Suppressor macrophage (primary cell): ENCODE measurements at places on chromosomes 6 and 20.

- no peak for DNase-seq
These were observed 85.0 kb downstream of the SULF2 start for GRCh38 chr20:47700327-47700726.

- DNase-seq, result no peak
These were observed 133.2 kb downstream of the PHACTR1 start for GRCh38 chr6:12849809-12850198.

DNA sequence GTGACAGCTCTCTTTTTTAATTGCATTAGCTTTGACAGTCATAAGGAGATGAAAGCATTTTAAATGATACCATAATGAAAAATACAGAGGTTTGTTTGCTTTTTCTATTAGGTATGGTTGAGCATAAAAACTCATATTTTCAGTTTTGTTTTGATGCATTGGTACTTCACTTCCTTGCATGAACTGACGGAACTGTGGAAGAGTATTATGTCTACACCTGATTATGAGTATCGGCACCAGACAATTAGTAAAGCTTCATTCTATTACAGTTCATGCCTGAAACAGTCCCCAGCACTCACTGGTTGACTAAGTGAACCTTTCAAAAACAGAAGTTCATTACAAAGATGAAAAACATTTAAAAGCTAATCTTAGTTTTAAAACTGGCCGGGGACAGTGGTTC, 593.0 kb downstream of the GRIK2 start:
- DNase-seq, result no peak

GRCh38 chr6:138673346-138674014, 100.1 kb upstream of the CCDC28A start:
- DNase-seq, result peak; percentile 89

DNA sequence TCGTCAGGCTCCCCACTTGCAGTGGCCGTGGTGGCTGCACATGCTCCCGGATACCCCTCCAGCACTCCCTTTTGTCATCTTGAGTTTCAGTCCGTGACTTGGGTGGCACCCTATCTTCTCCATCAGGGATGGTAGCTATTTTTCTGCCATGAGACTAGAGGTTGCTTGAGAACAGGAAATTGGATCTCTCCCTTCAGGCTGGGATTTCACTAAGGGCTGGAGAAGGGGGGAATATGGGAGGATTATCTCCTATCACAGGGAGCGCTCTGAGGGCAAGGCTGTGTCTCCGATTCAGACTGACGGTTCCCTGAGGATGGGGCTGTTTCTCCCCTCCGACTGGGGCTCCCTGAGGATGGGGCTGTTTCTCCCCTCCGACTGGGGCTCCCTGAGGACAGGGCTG, 123.1 kb downstream of the MRPL14 start:
- DNase-seq, result no peak

DNA sequence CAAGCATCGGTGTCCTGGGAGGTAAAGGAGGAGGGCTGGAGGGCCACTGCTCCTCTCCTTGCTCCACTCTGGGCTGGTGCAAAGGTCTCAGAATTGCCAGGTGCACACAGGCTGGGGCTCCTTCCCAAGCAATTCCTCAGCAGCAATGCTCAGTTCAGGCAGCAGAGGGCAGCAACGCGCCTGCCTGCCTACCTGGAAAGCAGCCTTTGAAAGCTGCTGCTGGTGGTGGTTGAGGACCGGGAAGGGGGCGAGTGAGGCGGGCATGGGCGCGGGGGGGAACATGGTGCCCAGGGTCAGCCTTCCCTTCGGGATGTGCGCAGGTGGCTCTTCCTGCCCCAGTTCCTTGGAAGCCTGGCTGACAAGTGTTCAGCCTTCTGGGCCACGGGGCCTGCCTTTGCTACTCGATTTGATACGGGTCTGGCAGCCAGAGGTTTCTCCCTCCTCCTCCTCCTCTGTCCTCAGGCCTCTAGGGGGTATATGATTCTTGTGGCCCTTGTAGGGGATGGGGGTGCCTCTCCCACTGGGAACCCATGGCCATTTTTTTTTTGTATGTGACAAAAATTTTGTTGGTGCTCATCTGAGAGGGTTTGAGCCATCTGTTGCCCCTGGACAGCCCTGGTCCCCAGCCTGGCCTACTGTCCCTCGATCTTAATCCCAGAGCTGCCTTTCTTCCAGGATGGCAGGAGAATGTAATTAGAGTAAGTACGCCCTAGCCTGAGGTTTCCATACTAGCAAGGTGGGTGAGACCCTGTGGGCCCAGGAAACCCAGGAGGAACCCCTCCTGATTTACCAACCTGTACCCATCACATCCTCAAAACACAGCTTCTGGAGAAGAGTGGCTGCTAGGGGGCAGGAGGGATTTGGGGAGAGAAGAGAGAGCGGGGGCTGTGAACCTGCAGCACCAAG, 20.1 kb downstream of the MRPS18A start:
- peak; percentile 84 for DNase-seq

- no peak for DNase-seq
These were observed 74.2 kb upstream of the RNF217 start for GRCh38 chr6:124887872-124888580.

GRCh38 chr6:33249732-33250630, 21.7 kb downstream of the VPS52 start:
- peak; percentile 33 for DNase-seq

GRCh38 chr20:17614176-17614811, 44.4 kb downstream of the DSTN start:
- no peak for DNase-seq

DNA sequence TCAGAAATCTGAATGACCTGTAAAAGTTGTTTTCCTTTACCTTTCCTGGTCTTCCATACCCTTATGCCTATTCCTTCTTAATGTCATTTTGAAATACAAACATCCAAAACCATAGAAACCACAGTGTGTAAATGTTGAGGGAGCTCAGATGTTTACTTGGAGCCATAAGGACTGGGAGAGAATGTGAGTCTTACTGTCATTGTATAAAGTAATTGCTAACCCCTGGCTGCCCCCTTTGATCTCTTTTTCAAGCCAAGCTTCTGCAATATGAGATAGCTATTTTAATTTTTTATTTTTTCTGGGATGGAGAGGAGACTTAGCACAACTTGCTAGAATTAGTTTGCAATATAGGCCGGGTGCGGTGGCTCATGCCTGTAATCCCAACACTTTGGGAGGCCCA, 124.4 kb upstream of the AKIRIN2 start:
- no peak for DNase-seq

DNA sequence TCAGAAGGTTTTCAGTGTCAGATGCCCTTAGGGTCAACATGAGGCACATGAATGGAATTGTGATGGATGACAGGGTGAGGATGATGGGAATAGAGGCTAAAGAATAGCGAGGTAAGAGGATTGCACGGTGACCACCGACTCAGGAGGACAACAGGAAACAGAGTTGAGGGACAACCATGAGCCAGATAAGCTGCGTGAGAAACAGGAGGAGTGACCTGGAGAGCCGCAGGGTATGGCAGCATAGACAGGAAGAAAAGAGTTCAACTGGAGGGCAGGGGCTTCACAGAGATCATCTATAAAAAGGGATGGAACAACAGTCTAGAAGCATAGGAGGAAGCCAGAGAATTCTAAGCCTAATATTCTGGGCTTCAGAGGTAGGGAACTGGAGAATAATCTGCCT, 84.7 kb upstream of the ENPP5 start:
- no peak for DNase-seq

GRCh38 chr6:145744619-145745018, 9.3 kb upstream of the EPM2A start:
- DNase-seq, result no peak

DNA sequence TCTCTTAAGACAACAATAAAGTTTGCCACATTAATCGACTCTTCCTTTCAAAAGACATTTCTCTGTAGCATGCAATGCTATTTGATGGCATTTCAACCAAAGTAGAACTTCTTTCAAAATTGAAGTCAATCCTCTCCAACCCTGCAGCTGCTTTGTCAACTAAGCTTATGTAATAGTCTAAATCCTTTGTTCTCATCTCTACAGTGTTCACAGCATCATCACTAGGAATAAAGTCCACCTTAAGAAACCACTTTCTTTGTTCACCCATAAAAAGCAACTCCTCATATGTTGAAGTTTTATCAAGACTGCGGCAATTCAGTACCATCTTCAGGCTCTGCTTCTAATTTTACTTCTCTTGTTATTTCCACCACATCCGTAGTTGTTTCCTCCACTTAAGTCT, 11.5 kb upstream of the BLOC1S5 start:
- no peak for DNase-seq

DNA sequence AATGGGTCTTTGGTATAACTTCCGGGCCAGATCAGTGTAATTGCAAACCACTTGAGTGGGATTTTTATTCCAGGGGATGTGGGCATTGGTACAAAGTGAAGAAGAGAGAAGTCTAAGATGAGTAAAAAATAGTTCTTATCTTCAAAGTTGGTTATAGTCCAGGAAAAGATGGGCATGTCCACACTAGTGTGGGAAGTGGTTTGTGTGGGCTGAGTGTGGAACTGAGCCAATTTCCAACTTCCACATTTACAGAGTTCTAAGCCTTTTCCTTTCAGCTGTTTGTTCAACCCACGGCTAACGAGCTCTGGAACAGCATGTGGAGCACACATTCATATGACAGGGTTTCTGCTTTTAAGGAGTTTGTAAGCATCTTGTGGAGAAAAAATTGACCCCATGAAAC, 72.3 kb upstream of the IFNGR1 start:
- peak; percentile 97 for DNase-seq

DNA sequence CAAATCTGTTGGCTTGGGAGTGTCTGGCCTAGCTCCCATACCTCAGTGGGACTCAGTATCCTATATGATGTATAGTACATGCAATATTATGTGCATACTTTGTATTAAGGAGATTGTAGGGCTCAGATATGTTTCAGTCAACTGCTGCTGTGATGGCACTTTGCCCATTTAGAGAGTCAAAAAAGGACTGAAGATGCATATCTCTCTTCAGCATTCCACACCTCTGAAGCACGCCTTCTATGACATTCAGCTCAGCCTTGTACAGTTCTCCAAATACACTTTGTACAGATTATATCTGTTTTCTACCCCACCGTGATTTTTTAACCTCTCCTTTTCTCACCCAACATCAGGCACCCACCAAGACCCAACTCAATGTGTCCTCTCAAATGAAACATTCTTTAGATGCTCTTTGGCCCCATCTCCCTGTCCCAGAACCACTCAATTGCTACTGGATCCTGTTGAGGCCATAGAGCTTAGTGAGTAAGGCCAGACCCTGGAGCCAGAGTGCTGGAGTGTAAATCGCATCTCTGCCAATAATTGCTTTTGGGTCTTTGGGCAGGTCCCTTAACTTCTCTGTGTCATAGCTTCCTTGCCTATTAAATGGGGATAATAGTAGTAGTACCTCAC, 15.6 kb downstream of the ENPP1 start:
- DNase-seq, result no peak

DNA sequence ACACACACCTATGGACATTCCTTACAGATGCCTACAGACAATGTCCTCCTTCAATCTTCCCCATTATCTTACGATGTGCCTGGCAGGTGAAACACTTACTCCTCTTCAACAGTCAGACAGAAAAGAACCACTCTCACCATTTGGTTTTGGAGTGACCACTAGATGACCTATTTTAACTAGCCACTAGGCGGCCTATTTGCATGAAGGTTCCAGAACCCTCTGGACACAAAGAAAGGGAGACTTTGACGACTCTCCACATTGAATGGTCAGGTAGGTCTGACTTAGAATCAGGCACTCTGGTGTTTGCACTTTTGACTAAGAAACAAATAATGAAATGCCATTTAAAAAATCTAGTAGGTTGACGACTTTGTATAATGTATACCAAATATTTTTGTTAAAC, 42.0 kb downstream of the PNLDC1 start:
- no peak for DNase-seq

GRCh38 chr6:31666337-31666965, 571 bp downstream of the CSNK2B start:
- DNase-seq, result peak; percentile 78

GRCh38 chr6:79687759-79688158, 56.6 kb downstream of the SH3BGRL2 start:
- no peak for DNase-seq

DNA sequence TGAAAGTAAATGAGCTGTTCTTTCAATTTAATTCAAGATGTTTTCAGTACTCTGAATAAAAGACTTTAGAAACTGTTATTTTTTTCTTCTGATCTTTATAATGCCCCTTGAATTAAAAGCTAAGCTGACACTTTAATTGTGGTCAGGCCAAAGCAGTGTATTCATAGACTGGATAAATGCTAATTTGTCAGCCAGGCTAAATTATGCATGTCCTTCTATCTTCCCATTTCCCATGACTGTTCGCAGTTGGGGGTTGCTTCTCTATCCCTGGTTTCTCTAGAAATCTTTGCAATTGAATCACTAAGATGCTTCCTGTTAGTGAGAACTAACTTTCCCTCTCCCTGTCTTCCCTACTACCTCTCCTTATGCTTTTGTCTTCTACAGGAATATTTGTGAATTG, 396.2 kb downstream of the RFPL4B start:
- no peak for DNase-seq

DNA sequence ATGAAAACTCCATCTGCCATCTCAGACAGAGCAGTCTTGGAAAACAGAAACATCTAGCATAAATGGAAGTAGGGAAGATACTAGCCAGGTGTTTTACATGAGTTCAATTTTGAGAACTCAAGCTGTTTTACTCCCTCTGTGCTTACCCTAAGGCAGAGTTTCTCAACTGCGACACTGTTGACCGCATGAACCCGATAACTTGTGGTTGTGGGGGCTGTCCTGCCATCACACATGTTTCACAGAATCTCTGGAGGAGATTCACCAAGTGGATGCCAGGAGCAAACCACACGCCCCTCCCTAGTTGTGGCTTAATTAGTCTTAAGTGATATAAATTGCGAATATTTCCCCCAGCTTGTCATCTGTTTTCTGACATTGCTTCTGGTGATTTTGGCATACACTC, 2.3 kb upstream of the SERPINB6 start:
- no peak for DNase-seq

GRCh38 chr6:15735567-15736265, 72.9 kb upstream of the DTNBP1 start:
- no peak for DNase-seq
